ENCODE measurements at places on chromosomes 6 and 20. TPM values are rescaled to one million over a fixed set of nuclear protein-coding genes. Genes with fewer than 3 reads are reported as not detected.

Gene OPN5
- not detected for total RNA-seq

Gene ADGB
- total RNA-seq = not detected

Gene GMPR
- total RNA-seq = 4.4 TPM

Gene MYBL2
- total RNA-seq = 1.6 TPM

Gene ANKRD66
- total RNA-seq = not detected

Gene TRERF1
- total RNA-seq = 3.6 TPM

Gene ZC2HC1B
- total RNA-seq = not detected

Gene EDN1
- 2.6 TPM for total RNA-seq

Gene C20orf144
- not detected for total RNA-seq

Measured in cardiac ventricle fibroblast (primary cell).